ENCODE measurements at places on chromosomes 12 and 14. TPM values are rescaled to one million over a fixed set of nuclear protein-coding genes. Genes with fewer than 3 reads are reported as not detected.

C14orf119 gene
- 12.8 TPM for total RNA-seq

PTCSC3 gene
- total RNA-seq, result not detected

PTHLH gene
- under 0.01 TPM for total RNA-seq

NANOG gene
- not detected for total RNA-seq

HOXC6 gene
- not detected for total RNA-seq

TBK1 gene
- 24.8 TPM for total RNA-seq

TMPRSS12 gene
- total RNA-seq, result not detected

FRMD6 gene
- total RNA-seq, result 10.1 TPM

SAMD15 gene
- total RNA-seq, result 5.2 TPM

MYH7 gene
- total RNA-seq, result 0.25 TPM

PSMA6 gene
- total RNA-seq, result 136 TPM

LAG3 gene
- not detected for total RNA-seq

PZP gene
- under 0.01 TPM for total RNA-seq

LRP1-AS gene
- not detected for total RNA-seq

GLTP gene
- 9.8 TPM for total RNA-seq

KCNC2 gene
- 16.5 TPM for total RNA-seq

B4GALNT1 gene
- 43.8 TPM for total RNA-seq
